Body of pancreas (tissue), 4 donors: ENCODE measurements at places on chromosomes 2 and 18. TPM values are rescaled to one million over a fixed set of nuclear protein-coding genes. Genes with fewer than 3 reads are reported as not detected.

Gene TRMT61B
- 9.9 TPM for total RNA-seq

Gene PJVK
- 4.2 TPM for total RNA-seq

Gene ECEL1
- 0.26 TPM for total RNA-seq

Gene LDAH
- total RNA-seq = 10.6 TPM

Gene CTIF
- total RNA-seq = 24.4 TPM

Gene ELOA2
- total RNA-seq = not detected

DNA sequence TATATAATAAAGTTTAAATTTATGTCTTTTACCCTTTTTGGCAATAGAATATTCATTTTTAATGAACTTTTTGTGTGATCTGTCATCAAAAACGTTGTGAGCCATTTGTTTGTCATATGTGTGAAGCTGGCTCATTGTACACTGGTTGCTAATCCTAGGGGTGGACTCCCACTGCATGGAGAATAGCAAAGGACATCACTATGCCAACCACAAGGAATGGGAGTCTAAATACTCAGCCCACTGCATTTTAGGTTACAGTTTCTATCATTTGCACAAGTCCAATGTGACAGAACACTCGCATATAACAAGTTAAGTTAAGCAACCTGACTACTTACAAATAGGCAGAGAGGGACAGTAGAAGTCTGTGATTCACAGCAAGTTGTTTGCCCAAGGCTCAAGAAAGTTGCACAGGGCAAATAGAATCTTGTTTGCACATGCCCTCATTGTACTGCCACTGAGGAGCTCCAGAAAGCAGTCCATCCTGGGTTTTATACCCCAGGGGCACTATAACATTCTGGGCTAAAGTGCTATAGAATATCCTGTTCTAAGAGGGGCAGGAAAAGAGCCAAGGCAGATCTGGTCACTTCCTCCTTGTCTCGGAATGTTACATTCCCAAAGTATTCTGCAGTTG is 545.9 kb upstream of the GCFC2 start:
- H3K36me3 ChIP-seq = no peaks in the 10 kb centered on the region
- no peak overlapping the region for H3K4me3 ChIP-seq
- DNase-seq = no peak
- H3K27me3 ChIP-seq = no peaks in the 10 kb centered on the region
- no peak overlapping the region for H3K27ac ChIP-seq
- no peaks in the 10 kb centered on the region for H3K4me1 ChIP-seq

DNA sequence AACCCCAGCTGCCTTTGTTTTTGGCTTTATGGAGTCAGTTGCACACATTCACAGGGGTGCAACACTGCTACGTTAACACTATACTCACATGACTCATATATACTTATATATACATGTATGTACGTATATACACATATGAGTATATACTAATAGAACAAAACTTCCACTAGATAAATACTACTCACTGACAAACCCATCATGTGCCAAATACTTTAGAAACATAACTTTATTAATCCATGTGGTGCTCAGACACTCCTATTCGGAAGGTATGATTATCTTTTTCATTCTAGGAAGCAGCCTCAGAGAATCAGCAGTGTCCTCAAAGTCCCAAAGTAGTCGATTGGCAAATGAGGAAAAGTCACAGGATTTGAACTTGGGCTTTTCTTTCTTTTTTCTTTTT is 7.9 kb downstream of the PMAIP1 start:
- H3K4me1 ChIP-seq = no peaks in the 10 kb centered on the region
- no peaks in the 10 kb centered on the region for H3K36me3 ChIP-seq
- H3K27me3 ChIP-seq = no peaks in the 10 kb centered on the region
- no peak overlapping the region for H3K4me3 ChIP-seq
- DNase-seq = no peak

GRCh38 chr2:127844973-127845372 is 13.0 kb downstream of the POLR2D start:
- no peak for DNase-seq
- no peak overlapping the region for H3K27ac ChIP-seq
- peaks cover 10% of the 10 kb centered on the region for H3K36me3 ChIP-seq
- H3K4me3 ChIP-seq = no peak overlapping the region
- no peaks in the 10 kb centered on the region for H3K27me3 ChIP-seq
- no peaks in the 10 kb centered on the region for H3K4me1 ChIP-seq

DNA sequence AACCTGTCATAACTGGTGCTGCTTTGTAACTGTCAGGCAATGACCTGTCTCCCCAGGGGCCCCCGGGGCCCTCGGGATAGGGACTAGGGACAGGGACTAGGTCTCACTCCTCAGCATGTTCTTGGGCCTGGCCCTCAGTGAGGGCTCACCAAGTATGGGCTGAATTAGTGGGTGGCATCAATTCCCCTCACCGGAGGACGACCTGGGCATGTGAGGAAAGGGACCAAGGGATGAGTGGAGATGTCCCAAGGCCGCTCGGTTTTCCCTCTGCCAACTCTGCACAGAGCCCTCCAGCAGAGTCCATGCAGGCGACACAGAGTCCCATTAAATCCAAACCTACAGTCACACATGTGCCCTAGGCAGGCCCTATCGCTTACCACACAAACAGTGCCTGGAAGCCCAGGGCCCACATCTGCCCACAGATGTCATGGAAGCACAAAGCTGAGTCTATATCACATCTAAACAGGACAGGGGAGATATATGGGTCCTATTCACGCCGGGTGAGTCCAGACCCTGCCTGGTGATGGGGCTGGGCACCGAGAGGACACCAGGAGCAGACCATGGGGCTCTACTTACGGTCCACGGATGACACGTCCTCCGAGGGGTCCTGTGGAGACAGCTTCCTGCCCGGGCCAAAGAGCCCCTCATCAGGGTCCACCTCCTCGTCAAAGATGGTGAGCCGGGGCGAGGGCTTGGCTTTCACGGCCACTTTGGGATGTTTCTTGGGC is 26.6 kb downstream of the HS1BP3 start:
- H3K27me3 ChIP-seq = no peaks in the 10 kb centered on the region
- no peak overlapping the region for H3K27ac ChIP-seq
- H3K4me3 ChIP-seq = no peak overlapping the region
- peaks cover 7% of the 10 kb centered on the region for H3K36me3 ChIP-seq
- H3K4me1 ChIP-seq = no peaks in the 10 kb centered on the region

- H3K4me1 ChIP-seq = no peaks in the 10 kb centered on the region
- H3K27ac ChIP-seq = no peak overlapping the region
- no peak for DNase-seq
- H3K4me3 ChIP-seq = no peak overlapping the region
These were observed 66.2 kb upstream of the CTDP1 start for GRCh38 chr18:79613186-79613931.

DNA sequence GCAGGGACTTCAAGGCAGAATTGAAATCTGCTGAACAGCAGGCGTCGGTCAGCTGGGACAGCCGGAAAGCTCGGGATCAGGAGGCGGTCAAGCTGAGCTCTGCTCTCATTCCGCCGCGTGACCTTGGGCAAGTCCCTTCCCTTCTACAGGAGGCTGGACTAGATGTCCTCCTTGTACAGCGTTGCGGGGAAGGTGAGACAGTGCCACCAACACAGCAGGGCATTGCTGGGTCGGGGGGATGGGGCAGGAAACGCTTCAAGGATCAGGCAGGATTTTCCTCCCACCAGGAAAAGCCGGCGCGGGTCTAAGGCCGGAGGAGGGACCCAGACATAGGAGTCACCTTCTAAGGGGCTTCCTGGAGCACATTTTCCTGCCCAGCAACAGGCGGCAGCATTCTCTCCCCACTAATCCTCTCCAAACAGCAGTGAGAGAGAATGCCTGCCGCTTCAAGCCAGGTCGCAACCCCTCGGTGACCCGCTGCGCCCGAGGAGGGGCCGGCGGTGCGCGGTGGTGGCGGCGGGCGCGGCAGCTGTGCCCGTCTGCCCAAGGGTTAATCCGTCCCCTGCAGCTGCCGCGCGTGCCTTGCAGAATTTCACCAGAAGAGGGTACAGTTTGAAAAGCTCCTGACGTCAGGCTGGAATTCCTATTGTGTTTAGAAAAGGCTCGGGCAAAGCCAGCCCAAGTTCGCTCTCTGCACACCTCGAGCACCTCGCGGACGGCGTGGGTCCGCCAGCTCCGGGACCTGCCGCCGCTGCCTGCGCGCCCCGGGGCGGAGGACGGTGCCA is at the start of gene KCNF1:
KCNF1 (plus strand) TSS at position 644 of the 785 bp plus-strand sequence. CDS start 493 bp downstream, outside the sequence.
- H3K36me3 ChIP-seq = no peaks in the 10 kb centered on the region
- no peak within 1 kb of the TSS for H3K4me3 ChIP-seq
- H3K27me3 ChIP-seq = peaks cover 7% of the 10 kb centered on the region
- peaks cover 10% of the 10 kb centered on the region for H3K4me1 ChIP-seq

GRCh38 chr18:55878224-55878623 is 290.2 kb upstream of the TCF4 start:
- no peaks in the 10 kb centered on the region for H3K27me3 ChIP-seq
- no peak overlapping the region for H3K4me3 ChIP-seq
- no peaks in the 10 kb centered on the region for H3K36me3 ChIP-seq
- DNase-seq = no peak
- no peak overlapping the region for H3K27ac ChIP-seq
- no peaks in the 10 kb centered on the region for H3K4me1 ChIP-seq

DNA sequence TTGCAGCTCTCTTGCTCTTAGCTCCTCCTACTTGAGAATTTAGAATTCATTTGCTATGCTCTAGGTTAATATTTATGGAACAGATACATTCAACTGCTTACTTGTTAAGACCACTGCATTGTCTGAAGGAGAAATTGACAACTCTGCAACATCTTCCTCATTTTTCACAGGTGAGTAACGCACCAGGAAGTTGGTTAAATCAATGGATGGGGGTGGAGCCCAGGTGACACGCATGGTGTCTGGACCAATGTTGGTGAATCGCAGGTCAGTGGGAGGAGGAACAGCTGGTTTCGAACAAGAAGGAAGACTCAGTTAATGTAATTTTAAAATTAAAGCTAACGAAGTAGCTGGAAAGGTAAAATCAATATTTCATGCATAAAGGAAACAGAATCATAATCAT is 44.3 kb downstream of the FN1 start:
- H3K4me3 ChIP-seq = no peak overlapping the region
- no peak overlapping the region for H3K27ac ChIP-seq
- H3K36me3 ChIP-seq = no peaks in the 10 kb centered on the region
- H3K27me3 ChIP-seq = no peaks in the 10 kb centered on the region
- DNase-seq = no peak

GRCh38 chr2:95298486-95299111 is 1.5 kb downstream of the KCNIP3 start:
- no peaks in the 10 kb centered on the region for H3K36me3 ChIP-seq
- H3K27ac ChIP-seq = no peak overlapping the region
- H3K4me3 ChIP-seq = no peak overlapping the region
- peaks cover 44% of the 10 kb centered on the region for H3K4me1 ChIP-seq
- no peak for DNase-seq

DNA sequence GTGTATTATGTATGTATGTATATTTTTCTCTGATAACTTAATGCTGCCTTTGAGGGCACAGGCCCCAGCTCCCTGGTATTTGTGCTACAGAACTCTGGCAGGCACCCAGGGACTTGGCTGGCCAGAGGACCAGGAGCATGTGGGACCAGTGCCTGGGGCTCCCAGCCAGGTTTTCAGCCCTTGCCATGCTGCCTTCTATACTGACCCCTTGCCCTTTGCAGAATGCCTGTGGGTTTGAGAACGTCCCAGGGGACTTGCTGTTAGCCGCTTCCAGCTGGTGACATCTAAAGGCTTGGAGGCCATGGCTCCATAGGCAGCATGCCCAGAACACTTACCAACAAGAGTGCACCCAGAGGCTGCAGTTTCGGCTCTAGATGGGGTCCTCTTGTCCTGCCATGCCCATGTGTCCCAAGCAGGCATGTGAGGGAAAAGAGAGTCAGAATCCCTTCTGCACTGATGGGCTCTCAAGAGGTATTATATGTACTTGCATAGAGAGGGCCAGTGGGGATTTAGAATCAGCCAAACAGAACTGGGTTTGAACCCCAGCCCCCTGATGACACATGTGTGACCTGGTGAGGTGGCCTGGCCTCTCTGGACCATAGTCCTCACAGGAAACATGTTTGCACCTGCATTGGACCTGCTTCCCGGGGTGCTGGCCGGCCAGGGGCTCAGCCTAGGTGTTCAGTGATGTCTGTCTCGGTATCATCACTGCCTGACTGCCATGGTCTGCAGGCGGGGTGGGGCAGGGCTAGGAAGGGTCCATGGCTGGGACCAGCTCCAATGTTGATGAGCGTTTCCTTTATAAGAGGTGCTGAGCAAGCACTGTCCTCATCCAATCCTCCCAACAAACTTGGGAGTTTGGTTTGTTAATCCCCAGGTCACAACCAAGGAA is 119.2 kb upstream of the FHL2 start:
- no peaks in the 10 kb centered on the region for H3K27me3 ChIP-seq
- peaks cover 8% of the 10 kb centered on the region for H3K4me1 ChIP-seq
- H3K36me3 ChIP-seq = no peaks in the 10 kb centered on the region
- H3K27ac ChIP-seq = peak overlapping the region; percentile 43
- peak; percentile 70 for DNase-seq

GRCh38 chr2:41576423-41576822 is 471.4 kb upstream of the PKDCC start:
- H3K27ac ChIP-seq = no peak overlapping the region
- H3K27me3 ChIP-seq = no peaks in the 10 kb centered on the region
- no peaks in the 10 kb centered on the region for H3K36me3 ChIP-seq
- DNase-seq = no peak
- H3K4me1 ChIP-seq = no peaks in the 10 kb centered on the region

DNA sequence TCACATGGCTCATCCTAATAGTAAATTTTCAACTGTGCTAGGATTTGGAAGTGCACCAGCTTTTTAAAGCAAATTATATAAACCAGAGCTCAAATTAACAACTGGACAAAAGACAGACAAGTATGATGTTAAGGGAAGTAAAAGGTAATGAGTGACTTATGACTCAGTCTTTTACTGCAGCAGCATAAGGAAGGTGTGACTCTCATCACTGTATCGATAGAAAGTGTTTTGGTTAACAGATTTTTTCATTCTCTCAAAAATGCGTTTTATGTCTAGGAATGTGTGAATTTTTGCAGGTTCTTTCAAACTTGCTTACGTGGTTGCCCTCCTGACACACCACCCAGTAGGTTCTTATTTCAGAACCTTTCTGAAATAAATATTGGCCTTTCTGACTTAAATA is 244.2 kb upstream of the BOD1L2 start:
- DNase-seq = no peak
- H3K4me1 ChIP-seq = peaks cover 4% of the 10 kb centered on the region
- H3K27ac ChIP-seq = no peak overlapping the region
- no peak overlapping the region for H3K4me3 ChIP-seq

DNA sequence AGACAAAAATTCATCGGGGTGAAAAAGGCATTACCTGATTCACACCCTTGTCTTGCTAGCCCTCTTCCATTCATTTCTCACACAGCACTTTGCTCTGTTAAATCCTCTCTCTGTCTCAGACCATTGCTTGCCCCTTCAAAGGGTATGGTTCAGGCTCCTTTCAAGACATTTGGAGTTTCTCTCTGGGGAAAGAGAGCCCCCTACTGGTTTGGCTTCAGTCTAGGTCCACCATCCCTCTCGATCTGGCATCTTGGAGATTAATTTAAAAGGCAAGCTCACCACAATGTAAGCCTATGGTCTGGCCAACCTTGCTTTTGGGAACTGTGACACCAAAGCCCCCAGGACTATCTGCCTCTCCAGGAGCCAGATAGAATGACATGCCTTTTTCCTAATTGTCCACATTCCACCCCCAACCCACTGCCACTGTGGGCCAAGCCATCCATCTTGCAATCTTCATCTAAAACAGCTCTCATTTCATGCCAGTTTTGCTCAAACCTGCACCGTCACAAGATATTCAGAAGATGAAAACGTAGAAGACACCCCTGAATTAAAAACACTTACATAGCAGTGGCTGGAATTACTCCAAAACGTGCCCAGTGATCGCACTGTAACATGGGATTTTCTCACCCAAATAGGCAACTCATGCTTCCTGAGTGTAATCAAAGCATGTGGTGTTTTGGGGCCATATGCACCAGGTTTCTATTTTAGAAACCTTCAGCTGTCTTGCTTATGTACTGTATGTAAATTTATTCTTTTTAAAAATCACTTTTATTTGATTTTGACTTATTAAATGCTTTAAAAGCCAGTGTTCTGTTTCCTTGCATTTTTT is 93.9 kb downstream of the FARSB start:
- no peaks in the 10 kb centered on the region for H3K4me1 ChIP-seq
- peak; percentile 37 for DNase-seq
- peaks cover under 1% of the 10 kb centered on the region for H3K36me3 ChIP-seq
- H3K27me3 ChIP-seq = no peaks in the 10 kb centered on the region
